ENCODE measurements at places on chromosomes 1 and 21.
A peak's percentile ranks its signal among the peaks of the same experiment; 100 is the strongest.

- no peak for DNase-seq
These were observed 233.6 kb upstream of the PTBP2 start for GRCh38 chr1:96487971-96488370.

DNA sequence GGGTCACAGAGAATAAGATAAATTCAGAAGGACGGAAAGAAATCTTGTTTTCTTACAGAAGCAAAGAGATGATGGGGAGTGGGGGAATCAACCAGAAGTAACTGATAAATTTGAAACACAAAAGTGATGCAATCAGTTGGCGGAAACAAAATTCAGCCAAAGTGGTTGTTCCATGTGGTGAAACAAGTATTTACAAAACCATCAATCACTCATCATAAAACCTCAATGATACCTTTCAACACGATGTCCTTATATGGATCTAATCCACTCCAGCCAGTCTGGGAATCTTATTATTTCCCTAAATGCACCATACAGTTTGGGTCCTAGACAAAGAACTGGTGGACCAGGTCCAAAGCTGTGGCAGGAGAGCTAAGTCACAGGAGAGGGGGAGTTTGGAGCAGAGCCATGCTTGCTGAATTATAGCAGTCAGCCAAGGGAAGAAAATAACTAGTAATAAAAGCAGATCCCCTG, 303.8 kb upstream of the LRRC7 start:
- DNase-seq: peak; percentile 97

DNA sequence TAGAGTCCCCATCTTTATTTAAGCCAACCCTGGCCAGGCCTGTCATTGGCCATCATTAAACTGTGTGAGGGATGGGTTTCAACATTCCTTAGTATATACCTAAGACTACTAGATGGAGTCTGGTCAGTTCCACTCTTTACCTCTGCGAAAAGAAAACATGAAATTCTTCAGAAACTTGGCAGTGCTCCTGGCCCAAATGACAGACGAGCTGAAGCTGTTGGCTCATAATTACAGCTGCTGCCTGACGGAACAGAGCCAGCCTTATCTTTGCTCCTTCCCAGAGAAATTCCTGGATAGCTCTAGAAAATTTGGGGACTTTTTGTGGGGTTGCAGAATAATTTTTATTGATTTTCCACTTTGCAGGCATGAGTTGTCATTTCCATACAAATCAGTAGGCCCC, 30.4 kb downstream of the NPHS2 start:
- DNase-seq: no peak

GRCh38 chr21:26887251-26887650, 42.0 kb upstream of the ADAMTS1 start:
- DNase-seq: no peak

DNA sequence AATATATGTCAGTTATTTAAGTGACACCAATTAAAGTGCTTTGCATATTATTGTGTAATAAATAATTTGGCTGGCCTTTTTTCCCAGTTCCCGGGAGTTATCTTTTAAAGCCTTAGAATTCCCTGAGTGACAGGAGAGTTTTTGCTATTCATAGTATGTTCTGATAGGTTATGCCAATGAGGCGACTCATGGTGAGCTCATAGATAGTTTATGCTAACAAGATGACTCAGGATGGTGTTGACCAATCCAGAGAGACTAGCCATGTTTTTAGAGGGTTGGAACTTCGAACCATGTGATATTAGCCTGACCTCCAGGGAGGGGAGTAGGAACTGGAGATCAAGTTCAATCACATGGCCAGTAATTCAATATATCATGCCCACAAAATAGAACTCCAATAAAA, 310.8 kb downstream of the USP25 start:
- DNase-seq: no peak
